ENCODE measurements at places on chromosomes 6 and 20.
A peak's percentile ranks its signal among the peaks of the same experiment; 100 is the strongest.

GRCh38 chr20:24027229-24027628, 38.6 kb upstream of the GGTLC1 start:
- DNase-seq, result no peak

- no peak for DNase-seq
Measured at GRCh38 chr20:51189814-51190782, 167.2 kb upstream of the KCNG1 start.

GRCh38 chr20:58890518-58891085, 38.1 kb downstream of the GNAS start:
- peak; percentile 47 for DNase-seq

DNA sequence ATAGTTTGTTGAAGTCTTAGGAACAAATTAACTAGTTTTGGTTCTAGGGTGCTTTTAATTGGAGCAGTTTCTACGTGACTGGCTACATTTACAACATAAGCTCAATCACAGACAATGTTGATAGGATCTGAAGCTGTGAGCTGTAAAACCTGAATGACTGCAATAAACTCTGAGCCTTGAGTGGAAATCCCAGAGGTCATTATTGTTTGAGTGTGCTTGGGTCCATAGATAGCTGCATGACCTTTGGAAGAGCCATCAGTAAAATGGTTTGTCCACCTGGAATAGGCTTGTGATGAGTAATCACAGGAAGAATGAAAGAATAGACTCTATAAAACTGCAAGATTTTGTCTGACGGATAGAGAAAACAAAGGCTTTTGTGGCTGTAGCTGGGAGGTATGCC, 26.7 kb downstream of the HLA-DRB1 start:
- DNase-seq, result no peak

GRCh38 chr20:22503577-22503976, 80.8 kb downstream of the FOXA2 start:
- DNase-seq, result no peak

DNA sequence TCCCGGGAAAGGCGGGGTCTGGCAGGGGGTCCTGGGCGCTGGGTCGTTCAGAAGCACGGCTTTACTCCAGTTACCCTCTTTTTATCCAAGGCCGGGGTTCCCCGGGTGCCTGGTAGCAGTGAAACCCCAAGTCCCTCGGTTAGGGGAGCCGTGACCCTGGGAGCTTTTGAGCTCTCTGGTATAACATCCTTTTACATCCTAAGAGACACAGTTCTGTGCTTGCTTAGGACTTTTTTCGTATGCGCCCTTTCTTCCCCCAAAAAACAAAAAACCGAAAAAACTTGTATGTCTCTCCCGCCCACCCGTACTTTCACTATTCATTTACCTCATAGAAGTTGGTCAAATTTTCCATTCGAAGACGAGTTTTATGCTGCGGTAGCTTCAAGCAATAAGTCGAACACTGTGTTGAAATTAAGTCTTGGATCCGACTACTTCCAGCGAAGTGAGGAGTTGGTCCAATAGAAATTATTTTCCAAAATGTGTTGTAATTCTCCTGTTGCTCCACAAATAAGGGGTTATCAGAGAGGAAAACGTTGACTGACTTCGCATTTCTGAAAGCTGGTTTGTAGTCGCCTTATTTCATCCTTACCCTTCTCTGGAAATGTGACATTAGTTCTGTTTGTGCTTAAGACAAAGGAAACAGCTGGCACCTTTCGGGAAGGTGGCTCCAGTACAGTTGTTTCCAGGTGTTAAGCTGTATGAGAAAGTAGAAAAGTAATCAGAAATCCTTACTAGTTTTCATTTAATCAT, 816 bp upstream of the MAN1A1 start:
- peak; percentile 34 for DNase-seq

DNA sequence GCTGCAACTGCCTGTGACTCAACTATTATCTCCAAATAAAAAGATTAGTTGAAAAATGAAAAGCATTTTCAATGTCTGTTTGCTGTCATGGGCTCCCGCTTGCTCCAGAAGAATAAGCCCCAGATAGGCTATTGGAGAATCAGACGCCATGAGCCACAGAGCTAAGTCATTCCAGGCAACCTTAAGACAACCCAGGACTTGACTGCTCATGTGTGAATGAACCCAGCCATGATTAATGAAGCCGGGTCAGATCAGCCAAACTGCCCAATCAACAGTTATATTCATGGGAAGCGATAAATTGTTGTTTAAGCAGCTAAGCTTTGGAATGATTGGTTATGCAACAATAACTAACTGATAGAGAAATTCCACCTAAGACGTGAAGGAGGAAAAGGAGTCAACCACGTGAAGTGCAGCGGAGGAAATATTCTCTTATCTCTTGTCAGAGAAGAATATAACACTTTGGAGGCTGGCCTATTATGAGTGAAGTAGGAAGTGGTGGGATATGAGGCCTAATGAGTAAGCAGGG, 64.2 kb downstream of the DOK5 start:
- DNase-seq, result no peak

- DNase-seq, result no peak
Measured at GRCh38 chr6:75244063-75244584, 523 bp upstream of the COX7A2 start.

DNA sequence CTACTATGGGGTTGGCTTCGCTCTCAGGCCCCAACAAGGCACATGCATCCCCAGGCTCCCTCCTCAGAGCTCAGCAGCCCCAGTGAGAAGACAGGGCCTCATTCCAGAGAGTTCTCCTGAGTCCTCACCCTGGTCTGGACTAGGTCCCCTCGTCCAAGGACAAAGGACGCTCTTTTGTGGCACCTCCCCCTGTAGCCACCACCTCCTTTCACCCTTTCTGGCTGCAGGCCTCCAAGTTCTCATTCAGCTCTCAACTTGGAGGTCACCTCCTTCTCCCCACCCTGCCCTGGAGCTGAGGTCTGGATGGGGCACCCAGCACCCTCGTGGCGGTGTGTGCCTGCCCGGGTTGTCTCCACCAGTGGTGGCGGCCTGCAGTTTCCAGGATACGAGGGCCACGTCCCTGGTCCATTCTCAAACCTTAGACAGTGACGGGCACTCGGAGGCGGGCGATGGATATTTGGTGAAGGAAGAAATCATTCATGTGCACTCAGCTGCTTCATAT, 2.5 kb downstream of the UNC93A start:
- DNase-seq, result no peak

DNA sequence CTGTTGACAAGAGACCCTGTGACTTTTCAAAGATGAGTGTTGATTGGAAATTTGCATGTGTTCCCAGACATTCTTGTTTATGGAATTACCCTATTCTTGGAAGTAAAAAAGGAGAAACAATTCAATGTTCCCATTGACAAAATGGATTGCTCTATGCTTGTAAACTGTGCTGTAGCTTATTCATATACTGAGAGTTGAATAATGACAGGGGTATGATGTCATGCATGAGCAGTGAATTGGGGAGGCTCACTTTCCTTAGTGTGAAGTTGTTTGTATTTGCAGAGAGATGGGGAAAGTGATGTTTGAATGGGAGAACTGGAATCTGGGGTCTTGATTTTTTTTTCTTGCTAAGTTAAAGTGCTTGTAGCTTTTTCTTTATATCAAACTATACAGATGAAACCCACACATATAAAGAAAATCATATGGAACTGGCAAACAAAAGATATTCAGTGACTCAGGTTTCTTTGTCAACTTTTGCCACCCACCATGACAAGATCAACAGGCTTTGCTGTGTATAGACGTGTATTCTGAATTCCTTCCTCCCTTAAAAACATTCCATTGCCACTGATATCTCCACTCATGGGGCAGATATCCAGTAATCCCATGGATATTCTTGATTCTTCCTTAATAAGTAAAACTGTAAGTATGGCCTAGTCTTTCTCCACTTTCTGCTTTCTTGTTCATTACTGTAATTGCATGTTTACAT, 97.8 kb upstream of the JAG1 start:
- DNase-seq, result no peak

GRCh38 chr6:71124340-71124739, 164.3 kb upstream of the OGFRL1 start:
- peak; percentile 19 for DNase-seq

DNA sequence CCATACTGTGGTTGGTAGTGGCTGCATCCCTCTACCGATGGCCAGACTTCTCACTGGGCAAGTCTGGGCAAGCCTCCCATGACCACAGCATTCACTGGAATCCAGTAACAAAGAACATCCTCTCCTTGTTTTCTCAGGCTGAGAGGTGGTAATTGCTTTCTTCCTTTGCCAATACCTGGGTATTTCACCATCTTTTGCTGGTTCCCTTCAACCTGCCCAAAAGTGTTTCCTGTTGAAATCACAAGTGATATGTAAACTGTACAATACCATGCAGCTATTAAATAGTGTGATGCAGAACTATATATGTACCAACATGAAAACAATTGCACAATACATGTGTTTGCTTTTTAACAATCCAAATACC, at the start of gene PTCHD4:
Gene PTCHD4 (minus strand): TSS at position 55 of the 364 bp plus-strand sequence. CDS start 42,240 bp downstream, outside the sequence.
- peak; percentile 59 for DNase-seq

DNA sequence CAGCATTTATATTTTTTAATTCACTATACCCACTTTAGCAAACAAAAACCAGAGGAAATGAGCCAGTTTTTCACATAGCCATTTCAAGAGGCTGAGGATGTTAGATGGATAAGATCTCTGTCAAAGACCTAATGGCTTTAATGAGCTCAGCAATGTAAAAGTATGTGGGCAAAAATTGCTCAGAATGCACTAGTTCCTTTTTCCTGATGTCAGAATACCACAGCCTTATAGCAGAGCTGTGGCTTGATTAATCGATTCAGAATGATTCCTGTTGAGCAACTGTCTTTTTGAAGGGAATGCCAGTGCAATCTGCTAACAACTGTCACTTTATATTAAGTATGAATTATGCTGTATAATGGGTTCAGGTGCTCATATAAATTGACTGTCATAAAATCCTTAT, 100.6 kb upstream of the HIVEP1 start:
- DNase-seq, result no peak

GRCh38 chr6:22024973-22025467, 271.8 kb downstream of the PRL start:
- DNase-seq, result no peak

DNA sequence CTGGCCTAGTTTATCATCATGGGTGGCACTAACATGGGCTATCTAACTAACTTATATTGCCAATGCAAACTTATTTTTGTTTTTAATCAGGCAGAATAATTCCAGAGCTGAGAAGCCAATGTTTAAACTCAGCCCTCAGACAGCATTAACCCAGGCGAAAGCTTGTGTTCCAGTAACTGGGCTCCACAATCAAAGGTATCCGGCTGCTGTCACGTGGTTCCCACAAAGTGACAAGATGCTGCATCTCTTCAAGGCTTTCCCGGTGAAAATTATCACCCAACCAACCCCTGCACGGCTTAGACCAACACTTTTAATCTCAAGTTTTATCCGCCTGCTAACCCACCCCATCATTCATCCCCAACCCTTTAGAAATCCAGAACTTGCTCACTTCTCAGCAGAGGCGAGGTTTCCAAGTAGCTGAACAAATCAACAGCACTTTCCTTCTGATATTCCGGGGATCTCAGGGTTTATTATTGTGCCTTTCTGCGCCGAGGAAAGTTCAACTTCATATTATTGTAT, 885 bp downstream of the MTCL3 start:
- no peak for DNase-seq

DNA sequence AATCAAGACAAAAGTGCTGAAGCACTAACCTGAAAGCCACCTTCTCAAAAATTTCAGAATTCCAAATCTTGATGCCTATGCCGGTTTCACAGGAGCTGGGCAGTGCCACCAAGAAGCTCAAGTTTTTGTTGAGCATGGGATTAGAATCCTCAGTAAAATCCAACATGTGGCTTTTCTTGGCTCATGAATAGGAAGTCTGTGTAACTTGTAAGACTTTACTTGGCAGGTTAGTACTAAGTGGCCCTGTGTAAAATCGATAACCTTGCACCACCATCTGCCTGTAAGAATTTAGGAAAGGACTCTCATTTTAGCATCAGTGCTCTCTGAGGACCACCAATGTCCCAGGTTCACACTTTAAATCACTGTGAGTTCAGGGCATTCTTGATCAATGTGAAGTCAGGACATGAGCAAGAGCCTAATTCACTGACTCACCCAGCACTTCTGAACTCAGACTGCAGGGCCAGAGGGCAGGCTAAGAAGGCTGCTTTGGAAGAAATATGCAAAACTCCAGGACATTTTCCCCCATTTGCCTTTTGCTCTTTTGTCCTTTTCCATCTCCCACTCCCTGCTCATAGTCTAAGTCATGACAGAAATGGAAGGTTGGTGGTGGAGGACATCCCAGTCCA, 113.2 kb downstream of the EDN1 start:
- DNase-seq, result no peak

DNA sequence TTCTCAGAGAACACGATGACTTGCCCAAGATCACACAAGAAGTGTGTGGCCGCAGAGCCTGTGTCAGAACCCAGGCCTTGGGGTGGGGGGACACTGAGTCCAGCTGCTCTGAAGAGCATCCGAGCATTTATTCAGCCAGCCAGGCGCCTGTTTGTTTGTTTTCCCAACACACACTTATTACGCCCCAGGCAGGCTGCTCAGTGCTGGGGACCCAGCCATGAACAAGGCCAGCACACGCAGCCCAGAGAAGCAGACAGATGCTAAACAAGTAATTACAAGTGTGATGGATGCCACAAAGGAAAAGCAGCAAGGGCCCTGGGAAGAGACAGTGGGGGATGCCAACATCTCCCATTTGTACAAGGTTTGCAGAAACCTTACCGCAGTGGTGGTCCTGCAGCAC, 19.4 kb upstream of the SIRPA start:
- DNase-seq, result no peak

DNA sequence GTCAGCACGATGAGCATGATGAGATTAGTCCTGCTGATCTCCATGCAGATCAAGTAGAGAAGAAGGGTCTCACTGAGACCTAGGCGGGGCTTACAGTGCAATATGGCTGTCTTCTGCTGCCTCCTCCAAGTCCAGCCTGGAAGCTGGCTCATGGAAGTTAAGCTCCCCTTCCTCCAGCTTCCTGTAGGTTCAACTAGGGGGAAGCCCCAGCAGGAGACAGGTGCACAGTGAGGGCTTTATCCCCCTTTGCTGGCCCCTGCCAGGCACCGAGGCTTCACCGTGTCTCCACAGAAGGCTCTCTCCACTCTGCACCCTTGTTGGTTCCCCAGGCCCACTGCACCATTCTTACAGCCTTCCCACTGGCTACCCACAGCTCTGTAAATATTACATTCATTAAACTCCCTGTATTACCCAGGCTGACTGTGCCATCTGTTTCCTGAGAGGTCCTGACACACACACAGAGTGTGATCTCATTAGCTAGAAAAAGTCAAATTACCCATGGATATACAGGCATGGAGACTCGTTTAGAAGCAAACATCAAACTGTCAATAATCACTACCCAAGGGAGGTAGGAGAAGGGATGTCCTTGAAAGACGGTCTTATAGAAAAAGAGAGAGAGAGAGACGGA, 90.4 kb downstream of the SLC2A10 start:
- no peak for DNase-seq

Measured in astrocyte of the cerebellum (primary cell).